ENCODE measurements at places on chromosomes 4 and X. TPM values are rescaled to one million over a fixed set of nuclear protein-coding genes. Genes with fewer than 3 reads are reported as not detected.

The SPANXA1 gene
- total RNA-seq = not detected

The TMPRSS11A gene
- total RNA-seq = not detected

The ZNF280C gene
- 5.0 TPM for total RNA-seq

The MAGEB1 gene
- total RNA-seq = not detected

The SEPSECS gene
- total RNA-seq = 15.5 TPM

The SFRP2 gene
- total RNA-seq = not detected

The DNAAF6 gene
- total RNA-seq = not detected

The ARR3 gene
- total RNA-seq = not detected

Data from activated naive CD8-positive, alpha-beta T cell treated with anti-CD3 and anti-CD28 coated beads, Interleukin-2, amount 10 ng/mL, durations not matched to agents 7 days and 5 days (primary cell).